HS-27A (cell line): ENCODE measurements at places on chromosomes 4 and X.

DNA sequence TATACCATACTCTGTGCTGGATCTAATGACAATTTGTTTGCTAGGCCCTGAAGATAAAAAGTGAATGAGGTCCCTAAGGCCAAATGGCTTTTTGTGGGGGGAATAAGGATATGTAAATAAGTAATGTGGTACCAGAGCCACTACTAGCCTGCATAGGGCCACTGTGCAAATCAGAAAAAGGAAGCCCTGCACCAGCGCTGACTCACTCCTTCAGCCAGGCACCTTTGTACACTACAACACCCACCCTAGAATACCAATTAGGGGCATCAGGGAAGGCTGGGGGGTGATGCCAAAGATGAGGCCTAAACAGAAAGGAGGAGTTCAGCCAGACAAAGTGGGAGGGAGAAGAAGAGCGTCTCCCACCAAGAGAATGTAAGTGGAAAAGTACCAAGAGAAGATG, 122.2 kb downstream of the CAMK2D start:
- no peak for DNase-seq

DNA sequence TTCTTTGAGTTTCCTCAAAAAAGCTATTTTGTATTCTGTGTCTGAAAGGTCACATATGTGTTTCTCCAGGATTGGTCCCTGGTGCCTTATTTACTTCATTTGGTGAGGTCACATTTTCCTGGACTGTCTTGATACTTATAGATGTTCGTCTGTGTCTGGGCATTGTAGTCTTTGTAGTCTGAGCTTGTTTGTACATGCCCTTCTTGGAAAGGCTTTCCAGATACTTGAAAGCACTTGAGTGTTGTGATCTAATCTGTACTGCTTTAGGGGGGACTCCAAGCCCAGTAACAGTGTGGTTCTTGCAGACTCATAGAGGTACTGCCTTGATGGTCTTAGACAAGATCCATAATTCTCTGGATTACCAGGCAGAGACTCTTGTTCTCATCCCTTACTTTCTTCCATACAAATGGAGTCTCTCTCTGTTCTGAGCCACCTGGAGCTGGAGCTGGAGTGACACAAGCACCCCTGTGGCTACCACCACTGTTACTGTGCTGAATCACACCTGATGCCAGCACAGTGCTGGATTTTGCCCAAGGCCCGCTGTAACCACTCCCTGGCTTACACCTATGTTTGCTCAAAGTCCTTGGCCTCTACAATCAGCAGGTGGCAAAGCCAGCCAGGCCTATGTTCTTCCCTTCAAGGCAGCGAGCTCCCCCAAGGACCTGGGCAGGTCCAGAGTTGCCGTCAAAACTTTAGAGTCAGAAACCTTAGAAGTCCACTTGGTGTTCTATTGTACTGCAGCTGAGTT, 72.3 kb upstream of the EFHC2 start:
- DNase-seq: no peak

GRCh38 chrX:50680990-50681389, 133.0 kb downstream of the SHROOM4 start:
- no peak for DNase-seq

GRCh38 chr4:3739577-3739976, 26.6 kb upstream of the ADRA2C start:
- no peak for DNase-seq

DNA sequence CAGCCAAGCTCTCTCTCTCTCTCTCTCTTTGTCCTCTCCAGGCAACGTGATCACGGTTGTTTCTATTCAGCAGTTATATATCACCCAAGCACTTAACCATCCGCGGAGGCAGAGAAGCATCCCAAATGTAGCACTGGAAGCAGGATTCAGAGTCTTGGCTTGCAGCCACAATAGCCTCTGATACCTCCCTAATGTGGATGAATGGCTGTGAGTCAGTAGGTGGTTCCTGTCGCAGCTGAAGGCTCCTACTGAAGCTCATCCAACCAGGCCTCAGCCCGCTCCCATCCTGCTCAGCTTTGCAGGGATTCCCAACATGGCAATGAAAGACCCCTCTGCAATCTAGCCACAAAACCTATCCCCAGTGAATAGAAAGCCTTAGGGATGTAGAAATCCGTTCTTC, 5.1 kb downstream of the HS6ST2 start:
- no peak for DNase-seq

- DNase-seq: no peak
Measured at GRCh38 chr4:2434420-2434819, 15.7 kb downstream of the CFAP99 start.

DNA sequence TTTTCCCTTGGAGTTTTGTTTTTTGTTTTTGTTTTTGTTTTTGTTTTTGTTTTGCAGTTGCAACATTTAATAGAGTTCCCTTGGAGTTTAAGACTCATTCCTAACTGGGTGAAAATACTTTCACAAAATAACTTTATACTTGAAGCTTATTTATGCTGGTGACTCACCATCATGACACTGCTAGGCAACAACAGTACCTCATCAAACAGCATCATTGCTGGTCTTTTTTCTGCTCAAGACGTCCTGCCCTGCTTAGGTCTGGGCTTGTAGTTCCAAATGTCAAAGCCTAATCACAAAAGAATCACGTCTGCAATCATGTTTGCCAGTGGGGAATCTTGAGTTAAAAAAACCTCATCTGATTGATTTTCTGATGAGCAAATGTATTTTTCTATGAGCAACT, 105.7 kb upstream of the PRPS2 start:
- DNase-seq: no peak

- no peak for DNase-seq
Measured at GRCh38 chrX:24465532-24465865, 413 bp downstream of the PDK3 start.

GRCh38 chr4:151035328-151035727, 20.2 kb upstream of the LRBA start:
- DNase-seq: no peak

GRCh38 chr4:42397635-42398170, 415 bp downstream of the SHISA3 start:
- DNase-seq: no peak

DNA sequence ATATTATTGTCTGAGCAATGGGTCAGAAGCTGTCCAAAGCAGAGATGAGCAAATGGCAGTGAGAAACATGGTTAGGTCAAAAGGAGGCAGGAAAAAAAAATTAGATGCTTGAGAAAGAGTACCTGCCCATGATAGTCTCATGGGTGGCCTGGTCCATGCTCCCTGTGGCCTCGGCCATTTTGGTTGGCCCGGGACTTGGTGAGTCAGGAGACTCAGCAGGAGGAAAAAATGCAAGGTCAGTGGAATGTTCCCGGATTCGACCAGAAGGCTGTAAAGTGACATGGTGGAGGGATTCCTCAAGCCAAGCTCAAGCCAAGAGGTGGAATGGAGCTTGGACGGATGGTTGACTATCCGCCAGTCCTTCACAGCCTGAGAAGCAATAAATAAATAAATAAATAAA, 236.7 kb downstream of the ASMT start:
- DNase-seq: no peak

DNA sequence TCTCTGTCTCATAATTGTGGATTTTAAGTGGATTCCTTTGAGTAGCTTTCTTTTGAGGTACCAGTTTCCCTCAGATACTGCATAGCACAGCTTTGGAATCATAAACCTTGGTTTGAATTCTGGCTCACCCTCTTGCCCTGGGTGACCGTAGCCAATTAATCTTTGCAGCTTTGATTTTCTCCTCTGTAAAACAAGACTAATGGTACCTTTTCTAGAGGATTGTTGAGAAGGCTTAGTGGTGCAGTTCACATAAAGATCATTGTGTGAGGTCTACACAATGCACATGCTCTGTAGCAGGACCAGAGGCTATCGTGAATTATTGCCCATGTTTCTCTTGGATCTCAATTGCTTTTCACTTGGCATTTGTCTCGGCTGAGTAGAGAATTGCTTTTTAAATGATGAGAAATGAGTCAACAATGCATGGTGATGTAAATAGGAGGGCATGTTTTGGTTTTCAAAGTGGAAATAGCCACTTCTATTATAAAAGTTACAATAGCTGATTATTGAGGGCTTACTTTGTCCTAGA, 47.9 kb downstream of the TMEM131L start:
- peak; percentile 76 for DNase-seq

DNA sequence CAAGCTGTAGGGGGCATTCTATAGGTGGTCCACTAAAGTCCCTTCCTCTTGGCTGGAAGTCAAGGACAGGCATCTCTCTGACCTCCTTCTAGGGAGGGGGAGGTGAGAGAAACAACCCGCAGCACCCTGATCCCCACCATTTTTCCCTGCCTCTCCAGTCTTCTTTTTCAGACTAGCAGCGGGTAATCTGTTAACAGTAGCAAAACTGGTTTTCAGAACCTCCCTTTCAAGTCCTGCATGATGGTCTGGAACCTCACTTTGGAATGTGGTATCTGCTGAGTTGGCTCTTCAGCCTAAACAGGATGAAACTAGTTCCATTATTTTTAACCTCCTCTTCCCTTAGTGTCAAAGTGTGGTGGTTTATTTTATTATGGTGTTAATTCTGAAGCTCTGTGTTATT, 196.0 kb downstream of the NWD2 start:
- no peak for DNase-seq

- DNase-seq: no peak
Measured at GRCh38 chr4:126046081-126046614, 731.4 kb downstream of the FAT4 start.

- peak; percentile 11 for DNase-seq
Measured at GRCh38 chr4:53055274-53055673, 193.2 kb downstream of the RASL11B start.

GRCh38 chr4:5037553-5038551, 13.4 kb upstream of the STK32B start:
- peak; percentile 87 for DNase-seq

DNA sequence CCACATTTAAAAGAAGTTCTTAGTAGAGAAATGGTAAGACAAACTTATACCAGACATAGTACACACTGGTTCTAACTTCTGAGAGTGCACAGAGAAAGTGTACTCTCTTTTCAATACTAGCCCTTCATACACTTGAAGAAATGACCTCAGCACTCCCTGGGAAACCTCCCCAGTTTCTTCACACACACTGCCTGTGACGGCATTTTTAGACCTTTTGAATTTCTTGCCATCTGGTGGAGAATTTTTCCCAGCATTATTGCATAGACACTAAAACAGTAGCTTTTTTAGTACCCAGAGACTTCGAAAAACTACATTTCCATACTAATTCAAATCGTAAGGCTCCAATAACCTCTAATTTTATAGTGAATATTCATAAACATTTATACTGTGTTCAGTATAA, 341.6 kb upstream of the MAOA start:
- DNase-seq: no peak

DNA sequence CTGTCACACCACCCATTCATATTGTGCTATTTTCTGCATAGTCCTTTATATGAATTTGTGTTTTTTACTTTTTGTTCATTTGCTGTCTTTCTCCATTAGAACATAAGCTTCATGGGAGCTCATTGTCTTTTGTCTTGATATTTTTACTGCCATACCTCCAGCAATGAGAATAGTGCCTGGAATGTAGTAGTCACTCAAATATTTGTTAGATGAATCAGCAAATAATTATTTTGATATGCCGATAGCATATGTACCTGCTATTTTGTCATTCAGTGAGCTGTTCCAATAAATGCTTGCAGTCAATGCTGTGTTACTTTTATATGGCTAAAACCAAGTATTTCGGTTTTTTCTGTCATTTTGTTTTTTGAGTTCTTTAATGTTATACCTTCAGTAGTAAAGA, 43.5 kb upstream of the SLC25A31 start:
- no peak for DNase-seq
